ENCODE measurements at places on chromosomes 4 and X.

DNA sequence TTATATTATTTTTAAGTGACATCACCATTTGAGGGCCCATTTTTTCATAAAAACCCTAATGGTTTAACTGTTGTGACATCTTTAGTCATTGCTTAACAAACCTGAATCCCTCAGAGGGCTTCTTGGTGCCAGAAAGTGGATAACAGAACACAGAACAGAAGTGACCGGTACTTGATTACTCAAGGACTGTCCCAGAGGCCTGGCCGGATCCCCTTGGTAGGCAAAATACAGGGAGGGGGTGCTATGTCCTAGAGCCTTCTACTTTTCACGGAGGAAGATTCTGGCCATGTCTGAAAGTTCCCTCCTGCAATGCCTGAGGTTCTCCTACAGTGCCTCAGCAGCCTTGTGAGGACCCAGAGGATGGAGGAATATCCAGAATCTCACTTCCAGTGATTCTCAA is 94.3 kb upstream of the DCLK2 start:
- no peak for DNase-seq

- no peak for DNase-seq
Measured at GRCh38 chrX:150913511-150913910, 15.0 kb upstream of the CD99L2 start.

DNA sequence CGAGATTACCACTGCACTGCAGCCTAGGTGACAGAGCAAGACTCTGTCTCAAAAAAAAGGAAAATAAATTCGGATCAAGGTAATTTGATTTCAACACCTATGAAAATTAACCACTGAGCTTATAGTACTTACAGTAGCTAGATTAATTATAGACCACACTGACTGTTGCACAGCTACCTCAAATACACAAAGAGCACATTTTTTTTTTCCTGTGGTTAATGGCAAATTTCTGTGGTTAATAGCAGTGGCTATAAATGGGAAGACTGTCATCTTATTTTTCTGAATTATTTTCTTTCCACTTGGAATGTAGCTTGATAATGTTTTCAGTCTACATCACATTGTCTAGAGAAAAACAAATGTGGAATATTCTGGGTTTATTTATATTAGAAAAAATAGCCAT is 1661.6 kb upstream of the PCDH7 start:
- no peak for DNase-seq

GRCh38 chrX:71910643-71910985 is at the start of gene NHSL2:
Gene NHSL2, plus strand, starts transcription at chrX:71910845.
- no peak for DNase-seq

- no peak for DNase-seq
Measured at GRCh38 chrX:21756785-21757529, 959 bp downstream of the SMPX start.

DNA sequence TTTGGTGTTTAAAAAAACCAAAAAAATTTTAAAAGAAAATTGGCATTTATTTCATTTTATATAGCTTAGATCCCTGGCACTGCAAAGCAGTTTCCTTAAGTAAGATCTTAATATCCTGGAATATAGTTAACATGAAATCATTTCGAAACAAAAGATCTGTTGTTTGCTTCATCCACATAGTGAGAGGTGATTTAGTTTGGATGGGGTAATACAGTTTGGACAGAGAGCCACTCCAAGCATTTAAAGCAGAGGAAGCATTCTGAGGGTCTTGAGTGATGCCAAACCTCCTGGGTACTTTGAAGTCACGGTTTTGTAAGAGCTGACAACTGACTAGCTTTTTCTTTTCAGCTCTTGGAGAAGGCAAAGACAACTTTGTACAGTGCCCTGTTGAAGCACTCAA is 28.7 kb downstream of the NOCT start:
- no peak for DNase-seq

DNA sequence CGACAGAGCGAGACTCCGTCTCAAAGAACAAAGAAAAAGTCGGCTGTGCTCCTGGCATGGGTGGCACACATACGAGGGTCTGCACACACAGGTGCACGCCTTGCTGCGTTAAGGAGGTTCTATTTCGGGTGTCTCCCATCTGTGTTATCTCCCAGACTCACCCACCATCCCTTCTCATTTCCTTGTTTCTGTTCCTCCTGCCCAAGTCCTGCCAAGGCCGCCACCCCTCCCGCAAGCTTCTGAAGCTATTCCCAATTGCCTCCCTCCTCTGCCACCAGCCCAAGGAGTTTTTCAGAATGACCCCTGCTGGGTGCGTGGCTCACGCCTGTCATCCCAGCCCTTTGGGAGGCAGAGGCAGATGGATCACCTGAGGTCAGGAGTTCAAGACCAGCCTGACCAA is 6.0 kb upstream of the IL3RA start:
- no peak for DNase-seq

- DNase-seq, result no peak
Measured at GRCh38 chrX:64792598-64793337, 183.5 kb downstream of the ZC4H2 start.

DNA sequence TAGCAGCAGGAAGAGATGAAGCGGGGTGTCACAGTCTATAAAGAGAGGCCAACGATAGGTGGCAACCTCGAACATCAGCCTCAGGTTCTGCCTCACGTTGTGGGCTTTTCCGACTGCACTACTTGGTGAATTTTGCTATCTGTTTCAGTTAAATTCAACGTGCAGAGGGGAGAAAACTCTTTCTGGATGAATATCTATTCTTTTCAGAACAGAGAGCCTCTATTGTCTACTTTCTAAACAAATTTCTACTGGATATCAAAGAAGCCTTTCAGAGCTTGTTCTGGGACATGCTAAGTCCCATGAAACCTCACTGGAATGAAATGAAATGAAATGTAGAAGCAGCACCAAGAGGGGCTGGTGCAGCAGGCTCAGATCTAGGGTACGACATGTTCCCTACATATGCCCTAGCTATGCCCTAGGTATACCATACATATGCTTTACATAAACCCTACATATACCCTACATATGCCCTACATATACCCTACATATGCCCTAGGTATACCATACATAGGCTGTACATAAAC is 116.5 kb upstream of the TRIM2 start:
- no peak for DNase-seq

DNA sequence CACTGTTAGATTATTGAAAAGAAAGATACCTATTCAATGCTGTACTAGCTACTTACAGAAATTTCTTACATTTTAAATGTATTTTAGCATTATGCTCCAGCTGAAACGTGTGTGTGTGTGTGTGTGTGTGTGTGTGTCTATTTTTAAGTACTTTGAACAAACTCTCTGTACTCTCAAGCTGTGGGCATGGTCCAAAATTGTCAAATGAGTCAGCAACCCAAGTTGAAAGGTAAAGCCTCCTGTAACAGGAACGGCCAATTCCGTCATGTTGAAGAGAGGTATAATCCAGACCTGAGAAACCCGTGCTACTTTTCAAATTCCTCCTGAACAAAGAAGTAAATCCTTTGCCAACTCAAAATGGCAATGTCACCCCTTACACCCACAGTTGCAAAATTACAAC is 20.5 kb downstream of the MAOB start:
- no peak for DNase-seq

DNA sequence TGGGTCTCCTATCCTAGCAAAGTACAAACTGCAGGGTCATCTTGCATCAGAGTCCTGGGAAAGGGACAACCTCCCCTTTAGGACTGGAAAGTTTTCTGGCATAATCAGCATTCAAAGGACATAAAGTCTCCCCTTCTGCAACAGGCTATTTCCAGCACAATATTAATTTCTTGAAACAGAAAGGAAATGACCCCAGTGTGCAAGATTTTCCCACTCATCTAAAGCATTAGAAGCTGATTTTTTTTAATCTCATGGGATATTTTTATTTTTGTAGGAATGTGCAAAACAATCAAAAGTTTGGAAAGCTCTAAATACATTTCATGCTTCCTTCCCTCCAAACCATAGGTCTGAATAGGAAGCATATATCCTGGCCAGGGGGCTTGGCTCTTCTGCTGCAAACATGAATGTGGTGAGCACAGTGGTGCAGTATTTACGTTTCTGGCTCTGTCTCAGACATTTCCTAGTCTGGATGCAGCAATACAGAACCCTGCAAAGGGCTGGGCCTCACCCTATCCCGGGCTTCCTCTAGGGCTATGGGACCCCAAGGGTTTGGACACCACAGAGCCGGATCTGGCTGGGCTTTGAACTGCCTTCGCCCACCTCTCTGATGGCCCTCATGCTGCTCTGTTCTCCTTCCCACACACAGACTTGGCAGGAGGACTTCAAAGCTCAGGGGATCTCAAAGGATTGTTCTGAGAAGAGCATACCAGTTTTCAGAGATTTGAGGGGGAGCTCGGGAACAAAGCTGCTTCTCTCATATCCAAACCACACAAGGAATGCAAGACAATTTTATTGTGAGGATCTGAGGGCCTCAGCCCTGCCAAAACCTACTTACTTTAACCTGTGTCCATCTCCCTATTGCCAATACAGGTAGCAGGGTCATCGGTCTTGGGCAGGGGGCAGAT is 64.9 kb downstream of the POLR2B start:
- DNase-seq, result no peak

DNA sequence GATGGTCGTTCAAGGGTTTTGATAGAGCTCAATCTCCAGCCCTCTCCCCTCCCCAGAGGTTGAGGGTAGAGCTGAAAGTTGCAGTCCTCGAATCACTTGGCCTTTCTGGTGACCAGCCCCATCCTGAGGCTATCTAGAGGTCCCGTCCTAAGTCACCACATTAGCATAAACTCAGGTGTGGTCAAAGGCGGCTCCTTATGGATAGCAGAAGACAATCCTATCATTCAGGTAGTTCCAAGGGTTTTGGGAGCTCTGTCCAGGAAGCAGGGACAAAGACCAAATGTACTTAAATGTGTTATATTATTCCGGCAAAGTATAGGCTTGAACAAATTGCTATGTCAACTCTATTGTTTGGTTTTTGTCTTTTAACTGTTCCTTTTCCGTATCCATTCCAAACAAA is 30.6 kb downstream of the PDK3 start:
- DNase-seq, result no peak

GRCh38 chrX:21939906-21940305 is 603 bp upstream of the SMS start:
- no peak for DNase-seq

All from cerebellar nuclear complex (tissue), 1 donor.